ENCODE measurements at places on chromosomes 1 and 21.

GRCh38 chr1:91883470-91883869 lies 2.5 kb downstream of the TGFBR3 start:
- no peak for DNase-seq

DNA sequence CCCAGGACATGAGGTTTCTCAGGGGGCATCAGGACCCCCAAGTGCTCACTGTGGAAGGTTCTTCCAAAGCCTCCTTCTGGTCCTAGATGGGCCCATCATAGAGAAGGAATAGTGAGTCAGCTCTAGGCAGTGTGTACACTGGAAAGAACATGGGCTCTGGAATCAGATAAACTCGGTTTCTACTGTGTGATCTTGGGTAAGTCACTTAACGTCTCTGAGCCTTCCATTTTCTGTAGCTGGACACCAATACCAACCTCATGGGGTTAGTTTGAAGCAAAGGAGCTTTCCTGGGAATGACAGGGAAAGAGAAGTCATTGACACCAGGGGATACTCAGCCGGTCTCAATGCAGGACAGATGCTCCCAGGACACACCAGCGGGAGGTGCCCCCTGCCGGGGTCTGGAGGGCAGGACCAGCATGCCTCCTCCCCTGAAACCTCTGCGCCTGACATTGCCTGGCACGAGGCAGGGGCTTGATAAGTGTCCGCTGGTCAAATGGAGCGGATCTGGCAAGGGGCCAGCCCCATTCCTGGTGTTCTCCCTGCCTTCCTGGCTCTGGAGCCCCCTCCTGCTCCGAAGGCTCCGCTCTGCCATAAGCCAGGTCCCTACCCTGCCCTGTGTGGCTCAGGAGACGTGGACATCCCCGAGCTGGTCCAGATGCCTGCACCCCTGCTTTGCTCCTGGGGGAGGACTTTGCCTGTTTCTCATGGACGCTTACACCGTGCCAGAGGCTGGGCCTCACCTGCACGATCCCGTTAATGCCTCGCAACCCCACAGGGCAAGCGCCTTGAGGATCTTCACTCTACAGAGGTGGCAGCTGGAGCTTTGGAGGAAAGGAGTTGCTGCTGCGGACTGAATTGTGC lies 52.8 kb downstream of the EDN2 start:
- no peak for DNase-seq

DNA sequence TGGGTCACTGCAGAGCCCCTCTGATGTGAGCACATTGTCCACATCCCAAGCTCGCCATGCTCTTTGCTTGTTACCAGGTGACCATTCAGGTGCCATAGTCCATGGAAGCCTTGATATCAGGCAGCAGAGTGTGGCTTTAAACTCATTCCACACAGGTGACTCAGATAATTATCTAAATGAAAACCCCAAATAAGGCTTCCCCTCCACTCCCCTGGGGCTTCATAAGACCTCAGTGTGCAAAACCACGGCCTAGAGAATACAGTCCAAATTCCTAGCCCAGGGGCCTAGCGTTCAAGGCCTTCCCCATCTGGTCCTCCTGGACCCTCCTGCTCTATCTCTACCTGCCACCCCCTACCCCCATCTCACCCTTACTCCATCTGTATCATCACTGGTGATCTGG lies 97.1 kb downstream of the ARHGEF10L start:
- DNase-seq: no peak

GRCh38 chr1:7274256-7274655 lies 489.0 kb downstream of the CAMTA1 start:
- no peak for DNase-seq

- DNase-seq: peak; percentile 45
These were observed 11.5 kb upstream of the KCNAB2 start for GRCh38 chr1:6033986-6034749.

DNA sequence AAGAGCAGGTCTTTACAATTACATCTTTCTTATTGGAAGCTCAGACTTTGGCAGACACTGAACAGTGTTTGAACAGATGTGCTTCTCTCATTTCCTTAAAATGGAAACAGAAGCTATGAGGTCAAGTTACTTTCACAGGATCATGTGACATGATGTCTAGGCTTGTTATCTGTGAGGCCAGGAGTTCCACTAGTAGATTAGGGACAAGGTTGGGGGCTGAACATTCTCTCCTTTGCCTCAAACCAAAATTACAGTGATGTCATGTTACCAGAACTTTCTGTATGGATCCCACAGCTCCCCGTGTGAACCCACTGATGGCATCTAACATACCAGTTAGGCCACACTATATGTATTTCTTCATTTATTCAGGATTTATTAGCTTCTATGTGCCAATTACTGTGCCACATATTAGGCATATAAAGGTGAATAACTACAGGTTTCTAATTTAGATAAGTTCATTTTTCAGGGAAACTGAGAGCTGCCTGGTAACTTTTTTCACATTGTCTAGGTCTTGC lies 6.0 kb downstream of the DYNLT5 start:
- DNase-seq: no peak

DNA sequence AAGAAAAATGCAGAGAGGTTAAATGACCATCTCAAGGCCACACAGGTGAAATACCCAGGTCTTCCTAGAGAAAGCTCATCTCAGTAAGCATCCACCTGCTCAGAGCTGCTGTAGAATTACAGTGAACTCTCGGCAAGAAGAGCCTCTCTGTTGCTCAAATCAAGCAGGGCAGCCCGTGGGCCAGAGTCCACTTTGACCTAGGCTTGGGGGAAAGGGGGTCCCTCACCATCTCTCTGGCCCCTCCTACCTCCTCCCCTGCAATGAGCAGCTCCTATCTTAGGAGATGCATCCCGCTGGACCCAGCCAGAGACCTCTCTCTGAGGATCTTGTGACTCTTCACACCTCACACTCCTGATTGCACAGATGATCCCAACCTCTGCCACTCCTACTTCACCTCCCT lies 364.7 kb downstream of the PTPRU start:
- no peak for DNase-seq

DNA sequence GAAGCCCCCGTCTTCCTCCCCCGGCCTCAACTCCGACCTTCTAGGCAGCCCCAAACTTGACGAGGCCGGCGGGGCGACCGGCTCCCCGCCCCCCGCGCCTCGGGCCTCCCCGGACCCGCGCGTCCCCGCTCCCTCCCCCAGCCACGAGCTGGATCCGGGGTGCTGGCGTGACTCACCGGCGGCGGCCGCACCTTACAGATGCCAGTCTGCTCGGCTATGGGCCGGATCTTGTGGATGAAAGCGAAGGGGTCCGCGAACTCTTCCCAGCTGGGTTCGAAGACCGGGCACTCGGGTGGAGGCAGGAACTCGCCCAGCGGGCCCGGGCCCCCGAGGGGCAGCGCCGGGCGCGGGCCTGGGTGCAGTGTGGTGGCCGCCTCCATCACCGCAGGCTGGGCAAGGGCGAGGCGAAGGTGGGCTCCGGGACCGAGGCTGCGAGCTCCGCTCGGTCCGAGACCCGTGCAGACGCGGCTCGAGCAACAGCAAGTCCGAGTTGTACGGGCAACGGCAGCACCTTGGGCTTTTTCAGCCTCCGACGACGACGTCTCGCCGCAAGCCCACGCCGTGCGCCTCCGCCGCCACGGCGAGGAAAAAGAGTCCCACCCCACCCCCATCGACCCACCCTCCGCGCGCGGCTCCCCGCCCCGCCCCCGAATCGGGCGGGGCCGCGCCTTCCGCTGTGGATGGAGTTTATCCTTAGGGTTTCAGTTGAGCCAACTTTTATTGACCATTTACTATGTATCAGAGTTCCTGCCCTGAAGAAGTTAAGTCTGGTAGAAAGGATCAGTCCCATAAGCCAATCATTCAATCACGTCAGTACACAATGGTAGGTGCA lies at the start of gene KDM5B:
KDM5B (minus strand) TSS at position 496 of the 832 bp plus-strand sequence; CDS start at position 380, 116 bp downstream.
- peak; percentile 61 for DNase-seq

DNA sequence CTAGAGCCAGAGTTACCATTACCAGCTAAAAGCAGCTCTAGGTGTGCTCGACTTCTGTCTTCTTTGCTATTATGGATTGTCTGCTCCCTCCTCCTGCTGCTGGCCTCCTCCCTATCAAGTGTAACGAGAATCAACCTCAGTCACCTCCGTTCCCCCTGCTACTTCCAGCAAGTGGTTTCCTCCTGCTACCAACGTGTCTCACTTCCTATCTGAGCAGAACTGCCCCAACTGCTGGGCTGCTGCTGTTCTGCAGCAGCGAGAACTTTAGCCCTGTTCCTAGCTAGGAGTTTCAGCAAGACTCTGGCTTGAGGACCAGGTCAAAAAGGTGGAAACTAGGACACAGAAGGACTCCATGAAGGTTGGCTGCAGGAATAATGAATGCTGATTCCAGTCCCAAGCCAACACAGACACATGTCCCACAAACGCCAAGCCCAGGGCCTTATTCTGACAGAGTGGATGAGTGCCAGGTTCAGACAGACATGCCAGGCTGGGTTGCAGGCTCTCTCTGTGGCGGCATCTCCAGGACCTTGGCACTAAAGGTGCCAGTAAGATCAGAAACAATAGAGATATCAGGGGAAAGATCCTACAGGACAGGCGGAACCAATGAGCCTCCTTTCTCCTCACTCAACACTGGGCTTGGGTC lies 46.9 kb downstream of the CD34 start:
- no peak for DNase-seq

- DNase-seq: no peak
These were observed 12.8 kb downstream of the SH3BP5L start for GRCh38 chr1:248812736-248813425.

- DNase-seq: no peak
These were observed 254.7 kb upstream of the PTBP2 start for GRCh38 chr1:96466842-96467241.

- DNase-seq: no peak
These were observed 347.9 kb downstream of the LTN1 start for GRCh38 chr21:28644762-28645161.

DNA sequence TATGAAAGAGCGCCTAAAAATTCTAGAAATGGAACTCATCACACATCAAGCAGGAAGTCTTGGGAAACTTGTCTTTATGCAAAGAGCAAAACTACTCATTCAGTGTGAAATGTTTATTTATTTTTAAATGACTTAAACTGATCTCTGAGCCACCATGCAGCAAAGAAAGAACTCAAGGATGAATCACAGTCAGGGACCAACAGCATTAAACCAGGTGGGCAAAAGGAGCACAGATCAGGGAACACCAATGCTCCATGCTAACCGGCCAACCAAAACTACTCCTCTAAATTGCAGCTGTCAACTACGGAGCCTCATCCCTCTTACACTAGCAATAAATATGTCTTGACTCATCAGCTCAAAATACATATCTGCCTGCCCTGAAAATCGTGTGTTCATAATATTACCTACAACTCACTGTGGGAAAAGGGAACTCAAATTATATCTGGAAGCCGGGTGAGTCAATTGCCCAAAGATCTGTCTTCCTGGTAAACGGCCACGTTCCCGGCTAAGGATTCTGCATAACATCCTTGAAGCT lies 129.2 kb downstream of the PTPN14 start:
- no peak for DNase-seq

- no peak for DNase-seq
These were observed 488 bp upstream of the GNL2 start for GRCh38 chr1:37596182-37596667.

- no peak for DNase-seq
These were observed 13.8 kb upstream of the RIPPLY3 start for GRCh38 chr21:36992671-36993070.

GRCh38 chr1:207897188-207897587 lies 13.7 kb downstream of the CD34 start:
- DNase-seq: no peak

All from T-helper 9 cell (primary cell).